ENCODE measurements at places on chromosomes 7 and 10. TPM values are rescaled to one million over a fixed set of nuclear protein-coding genes. Genes with fewer than 3 reads are reported as not detected.

The PURB gene
- 25.0 TPM for total RNA-seq

The POLR2J2 gene
- total RNA-seq, result 3.2 TPM

The UPP1 gene
- total RNA-seq, result 10.9 TPM

The TUBB8 gene
- total RNA-seq, result not detected

The AUTS2 gene
- total RNA-seq, result 5.1 TPM

The GPR146 gene
- total RNA-seq, result 2.7 TPM

The PLXDC2 gene
- 6.9 TPM for total RNA-seq

The KBTBD2 gene
- total RNA-seq, result 56.4 TPM

The CELF2 gene
- total RNA-seq, result 11.5 TPM

The GIMAP2 gene
- total RNA-seq, result 2.9 TPM

The ACHE gene
- 0.25 TPM for total RNA-seq

The GOLGA7B gene
- not detected for total RNA-seq

The RET gene
- total RNA-seq, result 1.9 TPM

The KIAA1217 gene
- 3.4 TPM for total RNA-seq

The STRIP2 gene
- total RNA-seq, result 14.8 TPM

The ITGA8 gene
- total RNA-seq, result 1.1 TPM

The CALHM3 gene
- not detected for total RNA-seq

The TAS2R39 gene
- total RNA-seq, result not detected

The EPHA1 gene
- total RNA-seq, result 0.33 TPM

The STEAP1 gene
- 32.6 TPM for total RNA-seq

The MRLN gene
- total RNA-seq, result not detected

The NANOS1 gene
- under 0.01 TPM for total RNA-seq

The ADAM12 gene
- 40.8 TPM for total RNA-seq

The MEOX2 gene
- total RNA-seq, result under 0.01 TPM

The NUDT1 gene
- total RNA-seq, result 42.7 TPM

The PPP3CB gene
- total RNA-seq, result 34.9 TPM

The OR2A42 gene
- total RNA-seq, result not detected

The ATP5F1C gene
- 287 TPM for total RNA-seq

The CLRN3 gene
- not detected for total RNA-seq

The PAPOLB gene
- 0.12 TPM for total RNA-seq

The PRLHR gene
- total RNA-seq, result not detected

The PARD3 gene
- total RNA-seq, result 81.5 TPM

The TMEM176A gene
- 0.22 TPM for total RNA-seq

The SEMA4G gene
- total RNA-seq, result 1.00 TPM

The GRIFIN gene
- not detected for total RNA-seq

The AOAH gene
- not detected for total RNA-seq

The GDF2 gene
- total RNA-seq, result not detected

The CABCOCO1 gene
- 0.44 TPM for total RNA-seq

The NKX2-3 gene
- not detected for total RNA-seq

The AGBL3 gene
- total RNA-seq, result 1.00 TPM

The NODAL gene
- total RNA-seq, result not detected

The LMTK2 gene
- total RNA-seq, result 8.3 TPM

The NDUFB8 gene
- 101 TPM for total RNA-seq

The VPS37D gene
- 9.2 TPM for total RNA-seq

The ABCB1 gene
- total RNA-seq, result 0.50 TPM

The MKRN1 gene
- 73.8 TPM for total RNA-seq

The GAD2 gene
- total RNA-seq, result not detected

The PHYHIPL gene
- total RNA-seq, result not detected

The CPEB3 gene
- total RNA-seq, result 0.55 TPM

The STRA8 gene
- not detected for total RNA-seq
